A549 treated with dexamethasone at 1 μM for 4 hours (cell line): ENCODE measurements at places on chromosomes 2 and 18. TPM values are rescaled to one million over a fixed set of nuclear protein-coding genes. Genes with fewer than 3 reads are reported as not detected.

THADA gene
- total RNA-seq = 16.6 to 28.9 TPM (median 25.3 TPM) in 5 replicates

FSHR gene
- total RNA-seq = not detected in 5 replicates

LRRC30 gene
- total RNA-seq = not detected in 5 replicates

REG1A gene
- total RNA-seq = not detected in 5 replicates

DSC1 gene
- not detected in 5 replicates for total RNA-seq

SERPINB3 gene
- 0.06 to 0.16 TPM (median 0.10 TPM) in 5 replicates for total RNA-seq

SATB2 gene
- total RNA-seq = 2.1 to 4.3 TPM (median 3.4 TPM) in 5 replicates

POTEC gene
- not detected in 5 replicates for total RNA-seq

PLCD4 gene
- 0.14 to 0.46 TPM (median 0.28 TPM) in 5 replicates for total RNA-seq

SLC16A14 gene
- total RNA-seq = 0.66 to 1.3 TPM (median 0.86 TPM) in 5 replicates

DLX2 gene
- 0.36 to 0.77 TPM (median 0.64 TPM) in 5 replicates for total RNA-seq

ITPRIPL1 gene
- total RNA-seq = not detected in 5 replicates

DARS1 gene
- total RNA-seq = 47.1 to 54.5 TPM (median 52.5 TPM) in 5 replicates

MITD1 gene
- 23.6 to 28.5 TPM (median 24.3 TPM) in 5 replicates for total RNA-seq

NEU2 gene
- not detected in 5 replicates for total RNA-seq

DTNA gene
- 0.05 to 0.35 TPM (median 0.16 TPM) in 4 of 5 replicates, not detected in the other for total RNA-seq

FHOD3 gene
- total RNA-seq = 2.5 to 3.3 TPM (median 2.6 TPM) in 5 replicates

ERMN gene
- total RNA-seq = not detected in 5 replicates

SGPP2 gene
- total RNA-seq = 0.46 to 0.84 TPM (median 0.51 TPM) in 5 replicates

ATP6V1B1 gene
- 1.2 to 2.4 TPM (median 1.8 TPM) in 5 replicates for total RNA-seq

XIRP2 gene
- total RNA-seq = not detected in 5 replicates

CD8B gene
- not detected in 5 replicates for total RNA-seq

RAB6D gene
- 0.02 to 0.06 TPM (median 0.04 TPM) in 4 of 5 replicates, not detected in the other for total RNA-seq

CXCR2 gene
- total RNA-seq = not detected in 5 replicates

ARHGAP15 gene
- total RNA-seq = 0.14 TPM in 1 of 5 replicates, not detected in the others

TFCP2L1 gene
- total RNA-seq = 18.1 to 32.0 TPM (median 31.5 TPM) in 5 replicates

PROC gene
- total RNA-seq = 3.5 to 5.6 TPM (median 5.0 TPM) in 5 replicates

TMEM198 gene
- 0.56 to 1.2 TPM (median 1.1 TPM) in 5 replicates for total RNA-seq

LCT gene
- 0.01 to 0.04 TPM (median 0.02 TPM) in 4 of 5 replicates, not detected in the other for total RNA-seq

CPO gene
- 0.11 to 0.16 TPM in 2 of 5 replicates, not detected in the others for total RNA-seq

SERPINB12 gene
- not detected in 5 replicates for total RNA-seq

TXNDC2 gene
- 0.07 to 0.17 TPM (median 0.11 TPM) in 5 replicates for total RNA-seq

MRPL19 gene
- 61.4 to 74.0 TPM (median 70.9 TPM) in 5 replicates for total RNA-seq

SLC25A52 gene
- total RNA-seq = not detected in 5 replicates

OR6B3 gene
- total RNA-seq = not detected in 5 replicates

MYOM1 gene
- total RNA-seq = 0.07 to 0.30 TPM (median 0.25 TPM) in 5 replicates

ZNF804A gene
- total RNA-seq = not detected in 5 replicates

CYS1 gene
- 0.98 to 1.9 TPM (median 1.5 TPM) in 5 replicates for total RNA-seq

KIF1A gene
- 0.66 to 0.84 TPM (median 0.73 TPM) in 5 replicates for total RNA-seq

CD28 gene
- not detected in 5 replicates for total RNA-seq

RIT2 gene
- not detected in 5 replicates for total RNA-seq

ZNF385B gene
- total RNA-seq = not detected in 5 replicates

SERPINB10 gene
- not detected in 5 replicates for total RNA-seq

DNAJC10 gene
- 54.7 to 85.0 TPM (median 73.2 TPM) in 5 replicates for total RNA-seq

AQP4 gene
- 0.13 TPM in 1 of 5 replicates, not detected in the others for total RNA-seq

TACR1 gene
- 0.04 to 0.14 TPM (median 0.08 TPM) in 4 of 5 replicates, not detected in the other for total RNA-seq

LHCGR gene
- total RNA-seq = not detected in 5 replicates

APLF gene
- total RNA-seq = 0.58 to 0.80 TPM (median 0.72 TPM) in 5 replicates

C2orf66 gene
- total RNA-seq = 0.05 TPM in 1 of 5 replicates, not detected in the others

EFHD1 gene
- total RNA-seq = 3.5 to 5.1 TPM (median 4.9 TPM) in 5 replicates

BOLL gene
- not detected in 5 replicates for total RNA-seq

SMYD5 gene
- total RNA-seq = 50.3 to 57.7 TPM (median 53.9 TPM) in 5 replicates

GAREM1 gene
- 4.2 to 8.2 TPM (median 6.1 TPM) in 5 replicates for total RNA-seq

NDUFS1 gene
- total RNA-seq = 55.1 to 72.2 TPM (median 68.7 TPM) in 5 replicates

MROH2A gene
- total RNA-seq = 0.14 to 0.37 TPM (median 0.30 TPM) in 5 replicates

HOXD13 gene
- 0.12 to 0.19 TPM (median 0.14 TPM) in 5 replicates for total RNA-seq

LYG1 gene
- total RNA-seq = 0.74 to 1.7 TPM (median 1.2 TPM) in 5 replicates

GAD1 gene
- total RNA-seq = 0.13 to 0.47 TPM (median 0.32 TPM) in 5 replicates

HOXD9 gene
- 0.82 to 1.4 TPM (median 0.93 TPM) in 5 replicates for total RNA-seq
